ENCODE measurements at places on chromosomes 7 and 10.

GRCh38 chr7:42055171-42055570 is 181.8 kb downstream of the GLI3 start:
- no peaks in the 10 kb centered on the region for H3K36me3 ChIP-seq
- H3K4me1 ChIP-seq: no peaks in the 10 kb centered on the region

DNA sequence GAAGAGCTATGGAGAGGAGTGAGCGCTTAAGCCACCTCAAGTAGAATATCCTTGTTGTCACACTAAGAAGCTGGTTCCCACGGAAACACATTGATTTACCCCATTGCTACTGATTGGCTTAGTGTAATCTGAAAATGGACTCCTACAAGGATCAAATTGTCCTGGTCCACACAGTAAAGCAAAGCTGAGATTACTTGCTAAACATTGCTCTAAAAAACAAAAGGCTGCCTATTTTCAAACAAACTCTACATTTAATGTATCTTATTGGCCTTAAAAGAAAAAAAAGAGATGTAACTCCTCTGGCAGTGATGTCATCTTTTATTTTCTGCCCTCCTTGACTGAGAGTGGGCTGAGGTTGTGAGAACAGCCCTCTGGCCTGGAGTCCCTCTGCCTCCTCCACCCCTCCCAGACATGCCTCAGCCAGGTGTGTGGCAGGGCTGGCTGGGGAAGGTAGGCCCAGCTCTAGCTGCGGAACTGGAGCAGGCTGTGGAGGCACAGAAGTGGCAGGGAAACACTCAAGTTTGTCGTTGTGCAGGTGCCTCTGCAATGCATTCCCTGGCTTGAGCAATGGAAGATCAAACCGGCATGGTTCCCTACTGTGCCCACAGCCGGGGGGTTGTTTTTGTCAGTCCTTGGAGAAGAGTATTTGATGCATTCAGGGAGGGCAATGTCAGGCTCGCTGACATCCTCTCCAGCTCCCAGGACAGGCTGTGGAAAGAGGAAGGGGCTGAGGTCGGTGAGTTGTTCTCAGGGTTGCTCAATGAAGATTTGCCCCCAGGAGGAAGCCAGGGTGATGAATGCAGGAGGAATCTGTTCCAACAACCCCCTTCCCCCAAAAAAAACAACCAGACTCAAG is 9.1 kb downstream of the KLF6 start:
- peak overlapping the region; percentile 81 for H3K27ac ChIP-seq
- peaks cover 60% of the 10 kb centered on the region for H3K4me1 ChIP-seq
- DNase-seq: no peak
- H3K4me3 ChIP-seq: peak overlapping the region; percentile 37
- peaks cover 59% of the 10 kb centered on the region for H3K36me3 ChIP-seq
- H3K27me3 ChIP-seq: no peaks in the 10 kb centered on the region

DNA sequence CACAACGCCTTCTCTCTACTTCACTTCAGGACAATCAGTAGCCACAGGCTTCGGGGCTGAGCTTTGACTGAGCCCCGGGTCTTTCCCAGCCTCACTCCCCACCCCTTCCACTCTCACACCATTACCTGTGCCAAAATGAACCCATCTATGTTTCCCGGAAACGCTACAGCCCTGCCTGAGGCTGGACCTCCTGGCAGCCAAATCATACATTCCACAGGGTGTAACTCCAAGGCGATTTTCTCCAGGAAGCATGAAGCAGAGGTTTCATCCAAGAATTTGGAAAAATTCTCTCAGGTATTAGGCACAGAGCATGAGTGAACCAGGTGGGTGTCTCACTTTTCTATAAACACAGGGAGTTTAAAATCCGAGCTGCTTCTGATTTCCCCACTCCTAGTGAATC is 286.3 kb downstream of the TNS3 start:
- DNase-seq: no peak
- H3K4me3 ChIP-seq: no peak overlapping the region
- no peaks in the 10 kb centered on the region for H3K36me3 ChIP-seq
- no peak overlapping the region for H3K27ac ChIP-seq
- peaks cover 11% of the 10 kb centered on the region for H3K4me1 ChIP-seq

- H3K27ac ChIP-seq: no peak overlapping the region
- H3K36me3 ChIP-seq: no peaks in the 10 kb centered on the region
- no peaks in the 10 kb centered on the region for H3K4me1 ChIP-seq
- H3K27me3 ChIP-seq: peaks cover 4% of the 10 kb centered on the region
- no peak overlapping the region for H3K4me3 ChIP-seq
Observed at GRCh38 chr7:37981664-37982063, 61.2 kb downstream of the EPDR1 start.

DNA sequence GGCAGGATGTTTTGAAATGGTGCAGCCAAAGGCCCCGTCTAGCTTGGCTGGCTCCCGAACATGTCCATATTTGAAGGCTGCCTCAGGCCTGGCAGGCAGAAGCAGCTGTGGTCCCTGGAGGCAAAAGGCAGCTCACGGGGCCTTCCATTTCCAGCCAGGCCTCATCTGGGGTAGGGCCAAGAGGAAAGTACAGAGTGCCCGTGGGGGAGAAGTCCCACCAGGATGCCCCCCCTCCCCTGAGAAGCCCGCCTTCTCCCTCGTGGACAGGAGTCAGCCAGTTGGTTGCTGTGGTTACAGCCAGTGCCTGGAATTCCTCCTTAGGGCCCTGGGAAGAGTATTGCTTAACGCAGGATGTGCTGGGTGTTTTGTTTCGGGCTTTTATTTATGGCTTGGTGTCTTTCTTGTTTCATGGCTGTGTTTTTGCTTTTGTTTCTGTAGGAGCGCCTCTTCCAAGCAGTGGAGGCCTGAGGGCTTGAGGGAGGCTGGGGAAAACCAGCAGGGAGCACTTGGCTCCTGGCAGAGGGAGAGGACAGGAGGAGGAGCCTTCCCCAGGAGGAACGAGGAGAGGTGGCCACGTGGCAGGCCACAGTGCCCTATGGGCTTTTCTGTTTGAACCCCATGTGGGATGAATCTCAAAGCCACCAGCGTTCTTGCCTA is 45.4 kb downstream of the CHST3 start:
- no peak overlapping the region for H3K4me3 ChIP-seq
- no peaks in the 10 kb centered on the region for H3K27me3 ChIP-seq
- no peak for DNase-seq
- no peaks in the 10 kb centered on the region for H3K36me3 ChIP-seq

GRCh38 chr10:112649006-112649821 is 202.2 kb downstream of the VTI1A start:
- DNase-seq: no peak
- H3K36me3 ChIP-seq: peaks cover 3% of the 10 kb centered on the region
- no peak overlapping the region for H3K4me3 ChIP-seq

All from activated CD8-positive, alpha-beta T cell treated with anti-CD3 and anti-CD28 coated beads for 36 hours (primary cell).